Naive thymus-derived CD8-positive, alpha-beta T cell (primary cell): ENCODE measurements at places on chromosomes 12 and 14. TPM values are rescaled to one million over a fixed set of nuclear protein-coding genes. Genes with fewer than 3 reads are reported as not detected.

The CLEC2A gene
- total RNA-seq: not detected

The FAM222A gene
- total RNA-seq: 1.6 TPM

The KLC1 gene
- total RNA-seq: 252 TPM

The KRT82 gene
- not detected for total RNA-seq

The MDP1 gene
- 13.7 TPM for total RNA-seq

The KSR2 gene
- total RNA-seq: not detected

The ATP5MC2 gene
- 235 TPM for total RNA-seq

The AQP2 gene
- total RNA-seq: not detected

The RNU4-1 gene
- total RNA-seq: 519 TPM

The LAG3 gene
- 0.60 TPM for total RNA-seq

The OAS1 gene
- 3.2 TPM for total RNA-seq

The CCDC38 gene
- total RNA-seq: 0.39 TPM

The KCNH3 gene
- total RNA-seq: 8.5 TPM
